ENCODE measurements at places on chromosomes 1 and 21. TPM values are rescaled to one million over a fixed set of nuclear protein-coding genes. Genes with fewer than 3 reads are reported as not detected.

The CD5L gene
- not detected for total RNA-seq

The TMCC2 gene
- 2.0 TPM for total RNA-seq

The CATSPER4 gene
- total RNA-seq: not detected

The ACOT11 gene
- total RNA-seq: 1.5 TPM

The ROR1 gene
- 17.1 TPM for total RNA-seq
